NCI-H187 treated with DMSO at 0.1 percent for 48 hours (cell line): ENCODE measurements at places on chromosomes 16 and 17.

DNA sequence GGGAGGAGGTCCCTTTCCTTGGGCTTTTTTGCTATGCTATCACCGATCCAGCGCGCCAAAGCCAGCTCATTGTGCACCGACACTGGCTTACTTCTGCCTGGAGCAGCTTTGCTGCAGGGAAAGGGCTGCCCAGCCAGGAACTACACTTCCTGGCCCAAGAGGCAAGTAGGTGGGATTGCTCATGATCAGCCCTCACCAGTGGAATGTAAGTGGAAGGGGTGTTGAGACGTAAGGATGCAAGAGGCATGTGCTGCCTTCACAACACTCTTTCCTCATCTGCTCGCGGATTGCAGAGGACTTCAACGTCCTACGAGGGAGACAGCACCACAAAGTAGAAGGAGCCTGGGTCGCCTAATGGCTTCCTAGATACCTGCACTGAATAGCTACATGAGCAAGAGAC is 104.3 kb upstream of the FOXF1 start:
- DNase-seq: no peak

GRCh38 chr16:4825196-4825595 is 21.9 kb downstream of the GLYR1 start:
- no peak for DNase-seq

- DNase-seq: no peak
These were observed 44.1 kb upstream of the SEC14L1 start for GRCh38 chr17:77096570-77097214.

DNA sequence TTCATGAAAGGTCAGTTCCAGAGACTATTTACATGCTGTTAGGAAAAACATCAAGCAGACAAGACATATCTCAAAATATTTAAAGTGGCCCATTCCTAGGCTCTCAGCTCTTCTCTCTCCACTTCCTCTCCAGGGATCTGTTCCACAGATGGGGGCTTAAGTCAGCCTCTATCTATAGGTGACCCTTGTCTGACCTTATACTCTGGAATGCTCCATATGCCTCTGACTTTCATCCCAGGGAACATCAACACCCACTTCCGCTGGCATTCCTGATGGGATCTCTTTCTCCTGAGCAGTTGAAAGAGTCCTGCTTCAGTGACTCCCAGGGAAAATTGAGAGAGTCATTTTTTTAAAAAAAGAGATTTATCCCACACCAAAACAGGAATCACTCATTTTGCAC is 11.5 kb upstream of the WIPI1 start:
- DNase-seq: no peak

- DNase-seq: no peak
These were observed 46.4 kb upstream of the KLHDC4 start for GRCh38 chr16:87812200-87812656.
